Ecto neural progenitor cell (in vitro differentiated cells): ENCODE measurements at places on chromosomes 16 and 17.

DNA sequence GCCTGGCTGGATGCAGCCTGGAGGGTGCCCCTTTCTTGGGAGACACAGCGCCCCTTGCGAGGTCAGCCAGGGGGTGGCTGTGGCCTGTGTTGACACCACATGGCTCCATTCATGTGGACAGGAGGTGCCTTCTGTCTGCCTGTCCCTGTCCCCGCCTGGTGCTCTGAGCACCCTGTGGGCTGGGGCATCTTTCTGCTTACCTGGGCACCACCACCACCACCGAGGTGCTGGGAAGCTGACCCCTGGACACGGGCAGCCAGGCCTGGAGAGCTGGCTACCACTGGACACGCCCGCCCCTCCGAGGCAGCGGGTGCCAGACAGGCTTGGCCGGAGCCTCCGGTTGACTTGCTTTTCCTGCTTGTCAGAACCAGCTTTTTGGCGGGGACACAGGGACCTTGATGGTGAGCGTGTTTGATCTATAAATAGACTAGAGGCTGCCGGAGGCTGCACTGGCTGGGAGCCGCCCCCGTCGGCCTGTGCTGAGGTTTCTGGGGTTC lies 121.3 kb upstream of the GSE1 start:
- DNase-seq = no peak

DNA sequence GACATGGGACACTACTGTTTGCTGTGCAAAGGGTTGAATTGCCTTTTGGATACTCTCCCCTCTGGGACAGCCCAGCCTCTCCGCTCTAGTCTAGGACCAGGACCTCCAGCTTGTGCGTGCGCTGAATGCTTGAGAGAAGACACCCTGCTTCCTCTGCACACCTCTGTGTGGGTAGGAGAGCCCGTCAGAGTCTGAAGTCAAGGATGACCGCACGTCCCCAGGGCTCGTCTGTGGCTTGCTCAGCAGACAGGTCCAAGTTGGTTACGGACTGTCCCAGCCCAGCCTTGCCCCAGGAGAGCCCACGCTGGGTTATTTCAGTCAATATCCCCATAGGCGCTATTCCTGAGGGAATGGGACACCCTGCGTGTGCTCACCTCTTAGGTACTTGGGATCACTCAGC lies 3.7 kb downstream of the C16orf89 start:
- DNase-seq = no peak

GRCh38 chr16:20798364-20798763 lies 7.9 kb downstream of the ERI2 start:
- no peak for DNase-seq

GRCh38 chr16:1439058-1439698 lies 5.2 kb downstream of the CCDC154 start:
- no peak for DNase-seq

- no peak for DNase-seq
Measured at GRCh38 chr16:23282568-23282967, 19.5 kb upstream of the SCNN1B start.

- peak; percentile 23 for DNase-seq
Measured at GRCh38 chr17:73938706-73939105, 264.8 kb upstream of the RPL38 start.

DNA sequence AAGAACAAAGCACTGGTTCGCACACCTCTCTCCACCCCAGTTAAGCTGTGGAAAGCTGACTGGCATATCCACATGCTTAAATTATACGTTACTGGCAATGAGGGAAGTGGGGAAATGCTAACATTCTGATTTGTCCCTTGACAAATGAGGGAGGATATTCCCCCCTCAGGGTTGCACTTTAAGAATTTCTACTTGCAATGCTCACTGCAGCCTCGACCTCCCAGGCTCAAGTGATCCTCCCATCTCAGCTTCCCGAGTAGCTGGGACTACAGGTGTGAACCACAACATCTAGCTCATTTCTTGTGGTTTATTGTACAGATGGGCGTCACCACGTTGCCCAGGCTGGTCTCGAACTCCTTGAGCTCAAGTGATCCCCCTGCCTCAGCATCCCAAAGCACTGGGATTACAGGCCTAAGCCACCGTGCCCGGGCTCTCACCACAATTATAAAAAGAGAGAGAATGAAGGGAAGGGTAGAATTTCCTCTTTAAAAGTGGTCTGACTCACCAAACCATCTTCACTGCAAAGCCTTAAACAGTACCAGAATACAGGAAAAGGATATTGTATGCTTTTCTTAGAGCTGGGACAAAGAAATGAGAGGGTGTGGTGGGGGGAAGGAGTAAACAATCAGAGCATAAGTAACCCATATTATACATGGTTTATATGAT lies 38.9 kb downstream of the KANSL1 start:
- DNase-seq = no peak

GRCh38 chr16:48524348-48525200 lies 85.4 kb downstream of the N4BP1 start:
- DNase-seq = no peak

DNA sequence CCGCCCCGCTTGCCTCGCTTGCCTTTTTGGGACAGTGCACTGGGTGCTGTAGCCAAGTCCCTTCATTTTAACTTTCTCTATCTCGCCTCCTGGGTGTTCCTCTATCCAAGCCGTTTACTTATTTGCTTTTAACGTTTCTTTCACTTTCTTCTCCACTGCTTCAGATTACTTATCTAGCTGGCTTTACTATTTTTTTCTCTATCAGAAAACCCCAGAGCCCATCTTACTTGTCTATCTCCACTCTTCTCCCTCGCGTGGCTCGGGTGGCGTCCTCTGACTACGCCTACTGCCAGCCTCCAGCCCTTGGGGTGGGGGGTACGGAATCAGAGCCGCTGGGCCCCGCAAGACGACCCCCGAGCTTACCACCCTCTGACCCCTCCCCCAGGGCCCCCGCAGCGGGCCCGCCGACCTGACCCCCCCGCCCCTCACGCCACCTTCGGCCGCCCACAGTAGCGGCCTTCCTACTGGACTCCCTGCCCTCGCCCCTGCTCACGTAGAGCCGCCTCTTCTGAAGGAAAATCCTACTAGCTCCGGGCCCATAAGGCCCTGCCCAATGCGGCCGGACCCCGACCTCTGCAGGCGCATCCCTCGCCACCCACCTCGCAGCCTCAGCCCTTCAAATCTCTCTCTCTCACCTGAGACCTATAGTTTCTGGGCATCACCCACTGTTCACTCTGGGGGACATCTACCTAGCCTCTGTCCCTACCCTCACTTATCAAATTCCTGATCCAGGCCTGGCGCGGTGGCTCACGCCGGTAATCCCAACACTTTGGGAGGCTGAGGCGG lies 1.0 kb upstream of the SLC12A4 start:
- DNase-seq = peak; percentile 69

DNA sequence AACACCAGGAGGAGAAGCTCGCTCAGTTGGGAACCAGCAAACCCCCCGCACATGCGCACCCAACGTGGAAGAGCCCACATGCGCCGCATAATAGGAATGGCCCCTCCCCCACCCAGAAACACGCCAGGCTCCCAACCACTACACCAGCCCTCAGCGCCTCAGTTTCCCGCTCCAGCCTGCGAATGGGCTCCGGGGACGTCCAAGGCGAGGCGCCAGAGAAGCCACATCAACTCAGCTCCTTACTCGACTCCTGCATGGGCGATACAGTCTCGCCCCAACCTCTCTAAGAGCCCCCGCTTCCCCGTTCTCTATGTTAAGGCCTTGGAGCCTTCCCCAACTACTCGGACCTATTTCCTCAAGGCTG lies 504 bp downstream of the SRSF1 start:
- peak; percentile 79 for DNase-seq

GRCh38 chr16:47054306-47054705 lies 80.8 kb upstream of the DNAJA2 start:
- no peak for DNase-seq

GRCh38 chr16:76396977-76397376 lies 119.8 kb downstream of the CNTNAP4 start:
- DNase-seq = no peak

GRCh38 chr16:17259751-17260270 lies 210.9 kb downstream of the XYLT1 start:
- DNase-seq = no peak

- no peak for DNase-seq
Measured at GRCh38 chr17:81070541-81071246, 35.7 kb downstream of the BAIAP2 start.

GRCh38 chr16:48611329-48612137 lies 1.6 kb upstream of the N4BP1 start:
- DNase-seq = no peak

DNA sequence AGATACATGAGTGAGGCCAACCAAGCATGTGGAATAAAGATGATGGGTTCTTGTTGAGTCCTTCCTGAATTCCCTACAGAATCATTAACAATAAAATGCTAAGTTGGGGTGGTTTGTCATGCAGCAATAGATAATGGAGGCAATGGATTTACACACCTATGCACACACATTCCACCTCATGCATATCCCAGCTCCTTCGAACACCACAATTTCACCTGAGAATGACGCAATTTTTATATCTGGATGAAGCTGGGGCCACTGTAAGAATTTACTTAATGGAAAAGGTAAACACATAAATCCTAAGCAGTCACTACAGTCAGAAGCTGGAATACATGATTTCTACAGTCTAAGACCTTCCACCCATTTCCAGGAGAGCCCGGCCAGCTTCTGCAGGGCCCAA lies 49.8 kb upstream of the ICAM2 start:
- DNase-seq = no peak

DNA sequence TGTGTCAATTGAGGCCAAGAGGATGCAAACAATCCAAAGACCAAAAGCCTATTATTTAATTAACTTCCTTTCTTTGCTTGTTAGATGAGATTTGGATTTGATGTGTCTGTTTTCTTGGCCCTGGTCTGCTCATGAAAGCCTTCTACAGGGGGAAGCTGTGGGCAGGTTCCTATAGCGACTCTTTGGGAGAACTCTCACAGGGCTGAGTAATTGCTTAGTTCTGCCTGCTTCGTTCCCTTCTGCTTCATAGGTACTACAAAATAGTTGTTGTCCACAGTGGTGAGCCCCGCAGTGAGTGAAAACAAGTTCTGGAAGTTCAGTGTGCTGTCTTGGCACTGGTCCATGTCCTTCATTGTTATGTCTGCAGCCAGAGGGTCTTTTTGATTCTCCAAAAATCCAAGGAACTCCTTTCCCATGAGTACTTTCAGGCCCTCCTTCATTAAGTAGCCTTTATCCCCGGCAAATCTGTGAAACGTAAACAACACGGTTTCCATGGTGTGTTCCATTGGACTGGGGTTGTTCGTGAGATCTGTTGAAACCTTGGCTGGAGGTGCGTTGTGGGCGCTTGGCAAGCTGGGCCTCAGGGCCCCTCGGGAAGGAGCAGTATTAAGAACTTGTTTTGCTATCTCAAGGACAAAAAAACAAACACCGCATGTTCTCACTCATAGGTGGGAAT lies 30.0 kb upstream of the ANKRD40CL start:
- DNase-seq = no peak

- no peak for DNase-seq
Measured at GRCh38 chr17:39757176-39757662, 19.5 kb downstream of the GRB7 start.

- DNase-seq = no peak
Measured at GRCh38 chr17:57370619-57371018, 114.3 kb downstream of the MSI2 start.

GRCh38 chr17:76087531-76087930 lies 8.5 kb downstream of the ZACN start:
- no peak for DNase-seq

- no peak for DNase-seq
Measured at GRCh38 chr16:48113471-48113870, 42.3 kb downstream of the ABCC12 start.

- DNase-seq = no peak
Measured at GRCh38 chr17:21385281-21385845, 9.2 kb downstream of the KCNJ12 start.

GRCh38 chr17:61205931-61206330 lies 193.7 kb upstream of the TBX2 start:
- no peak for DNase-seq

GRCh38 chr16:19417640-19418039 lies at the start of gene TMC5:
Gene TMC5, plus strand, starts transcription at chr16:19417883. Its CDS starts 22,156 bp downstream, at chr16:19440039.
- no peak for DNase-seq

DNA sequence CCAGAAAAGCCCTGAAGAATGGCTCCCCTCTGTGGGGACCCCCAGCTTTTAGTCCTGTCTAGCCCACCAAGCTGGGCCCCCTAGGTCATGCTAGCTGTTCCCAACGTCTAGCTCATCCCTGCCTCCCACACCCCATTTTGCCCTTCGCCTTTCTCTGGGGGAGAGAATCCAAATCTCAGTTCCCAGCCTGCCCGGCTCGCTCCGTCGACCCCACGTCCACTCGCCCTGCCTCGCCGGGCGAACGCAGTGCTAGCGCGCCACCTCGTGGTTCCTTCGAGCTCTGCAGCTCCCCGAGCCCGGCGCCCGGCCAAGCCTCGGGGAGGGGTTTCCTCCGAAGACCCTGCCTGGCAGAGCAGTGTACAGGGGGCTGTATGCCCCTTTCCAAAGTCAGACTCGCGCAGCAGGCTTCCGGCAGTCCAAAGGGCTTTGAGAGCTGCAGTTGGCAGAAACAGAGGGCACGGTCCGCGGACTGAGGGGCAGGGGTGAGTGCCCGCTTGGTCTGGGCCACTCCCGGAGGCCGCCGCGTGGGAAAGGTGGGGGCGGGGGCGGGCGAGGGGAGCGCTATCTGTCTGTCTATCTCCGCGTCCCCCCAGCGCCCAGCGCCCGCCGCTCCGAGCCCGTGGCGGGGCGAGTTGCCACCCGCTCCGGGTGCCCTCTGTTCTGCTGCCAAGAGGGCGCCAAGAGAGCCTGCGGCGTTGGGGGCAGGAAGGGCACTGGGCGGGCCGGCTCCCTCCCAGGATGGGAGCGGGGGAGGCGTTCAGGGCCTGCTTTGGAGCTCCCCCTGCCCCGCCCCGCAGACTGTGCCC lies 1.7 kb upstream of the DLX3 start:
- peak; percentile 94 for DNase-seq

- no peak for DNase-seq
Measured at GRCh38 chr17:46046957-46047356, 47.9 kb downstream of the STH start.

DNA sequence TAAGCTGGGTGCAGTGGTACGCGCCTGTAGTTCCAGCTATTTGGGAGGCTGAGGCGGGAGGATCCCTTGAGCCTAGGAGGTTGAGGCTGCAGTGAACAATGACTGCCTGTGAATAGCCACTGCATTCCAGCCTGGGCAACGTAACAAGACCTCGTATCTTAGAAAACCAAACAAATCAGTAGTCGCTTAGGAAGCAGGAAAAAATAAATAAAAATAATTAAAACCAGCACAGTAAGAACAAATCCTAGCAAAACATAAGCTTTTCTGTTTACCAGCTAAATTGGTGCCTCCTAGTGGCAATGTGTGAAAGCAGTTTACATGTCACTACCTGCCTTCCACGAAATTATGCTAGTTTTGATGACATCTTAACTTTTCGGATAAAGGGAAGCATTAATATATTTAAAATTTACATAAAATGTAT lies 1.3 kb downstream of the ARMC5 start:
- DNase-seq = no peak
